ENCODE measurements at places on chromosomes 13 and 19.

GRCh38 chr19:16359964-16360363, 35.3 kb downstream of the KLF2 start:
- DNase-seq = no peak

DNA sequence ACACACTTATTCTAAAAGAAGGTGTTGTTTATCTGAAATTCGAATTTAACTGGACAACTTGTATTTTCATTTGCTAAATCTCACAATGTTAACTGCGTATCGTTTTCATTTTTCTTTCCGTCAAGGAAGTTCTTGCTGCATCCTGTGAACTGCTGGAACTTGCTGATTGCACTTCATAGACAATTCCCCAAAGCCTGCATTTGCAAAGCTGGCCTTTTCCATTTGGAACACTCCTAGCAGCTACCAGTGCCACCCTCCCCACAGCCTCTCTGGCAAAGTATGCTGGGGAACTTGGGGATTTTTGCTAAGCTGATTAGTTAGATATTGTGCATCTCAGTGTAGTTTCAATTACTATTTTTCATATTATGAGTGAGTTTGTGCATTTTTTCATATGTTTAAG, 20.4 kb upstream of the ARGLU1 start:
- no peak for DNase-seq

DNA sequence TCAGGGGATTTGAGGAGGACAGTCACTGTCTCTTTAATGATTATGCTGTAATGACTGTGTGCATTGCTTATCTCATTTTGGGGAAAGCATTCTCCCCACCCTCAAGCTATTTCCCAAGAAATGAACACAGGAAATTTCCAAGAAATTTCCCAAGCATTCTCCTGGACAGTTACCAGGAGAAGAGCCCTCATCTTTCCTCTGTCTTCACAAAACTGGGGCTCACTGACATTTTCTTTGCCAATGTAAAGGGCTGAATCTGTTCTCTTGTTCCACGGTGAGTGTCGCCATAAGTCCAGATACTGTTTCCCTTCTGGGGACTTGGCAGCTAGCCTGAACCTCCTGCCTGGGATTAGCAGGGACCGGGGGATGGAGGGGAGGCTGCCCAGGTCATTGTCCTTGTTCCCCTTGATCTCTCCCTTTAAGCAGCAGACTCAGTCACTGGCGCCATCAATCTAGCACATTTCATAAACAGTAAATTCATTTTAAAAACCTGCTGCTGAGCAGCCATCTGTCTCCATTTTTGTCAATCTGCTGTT, 172.8 kb downstream of the DNAJC15 start:
- peak; percentile 89 for DNase-seq

- no peak for DNase-seq
These were observed 36.3 kb upstream of the MLNR start for GRCh38 chr13:49183672-49184325.

DNA sequence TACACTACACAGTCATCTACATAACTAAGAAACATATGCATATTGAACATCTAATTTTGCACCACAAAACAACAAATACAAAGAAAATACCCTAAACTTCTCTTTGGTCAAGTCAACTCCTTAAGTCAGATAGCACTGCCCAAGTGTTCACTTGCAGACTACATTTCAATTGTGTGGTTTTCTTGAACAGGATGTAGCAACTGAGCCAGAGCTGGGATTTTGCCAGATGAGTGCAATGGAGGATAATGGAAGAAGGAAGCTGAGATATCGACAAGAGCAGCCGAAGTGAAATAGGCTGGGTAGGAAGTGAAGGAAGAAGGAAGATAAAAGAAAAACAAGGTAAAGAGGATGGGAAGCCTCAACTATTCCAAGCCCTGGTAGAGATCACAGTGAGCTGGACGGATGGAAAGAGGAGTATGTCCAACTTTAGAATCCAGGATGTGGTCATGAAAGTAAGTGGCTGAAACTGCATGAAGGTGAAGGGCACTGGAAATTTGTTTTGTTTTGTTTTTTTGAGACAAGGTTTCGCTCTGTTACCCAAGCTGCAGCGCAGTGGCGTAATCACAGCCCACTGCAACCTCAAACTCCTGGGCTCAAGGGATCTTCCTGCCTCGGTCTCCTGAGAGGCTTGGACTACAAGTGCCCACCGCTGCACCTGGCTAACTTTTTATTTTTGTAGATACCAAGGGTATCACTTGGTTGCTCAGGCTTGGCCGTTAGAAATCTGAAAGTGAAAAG, 15.0 kb downstream of the NUFIP1 start:
- DNase-seq = no peak

DNA sequence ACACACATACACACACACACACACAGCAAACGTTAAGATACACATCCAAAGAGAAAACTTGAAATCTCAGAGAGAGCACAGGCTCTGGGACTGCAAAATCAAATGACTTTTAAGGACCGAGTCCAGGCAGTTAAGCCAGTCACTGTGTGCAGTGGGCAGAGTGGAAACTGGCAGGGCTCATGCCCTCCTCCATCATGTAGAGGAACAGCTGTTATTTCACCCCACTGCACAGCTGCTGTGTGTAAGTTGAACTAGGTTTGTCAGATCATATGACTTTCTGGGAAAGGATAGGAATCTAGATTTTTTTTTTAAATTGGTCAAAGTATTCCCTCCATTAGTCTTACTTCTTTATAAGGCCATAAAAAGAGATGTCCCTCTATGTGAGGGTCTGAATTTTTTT, 1002.1 kb downstream of the UQCRFS1 start:
- DNase-seq = no peak

GRCh38 chr19:48861313-48861712, 7.1 kb downstream of the PLEKHA4 start:
- DNase-seq = no peak

- DNase-seq = no peak
These were observed 59.8 kb upstream of the RFC3 start for GRCh38 chr13:33758113-33758512.

DNA sequence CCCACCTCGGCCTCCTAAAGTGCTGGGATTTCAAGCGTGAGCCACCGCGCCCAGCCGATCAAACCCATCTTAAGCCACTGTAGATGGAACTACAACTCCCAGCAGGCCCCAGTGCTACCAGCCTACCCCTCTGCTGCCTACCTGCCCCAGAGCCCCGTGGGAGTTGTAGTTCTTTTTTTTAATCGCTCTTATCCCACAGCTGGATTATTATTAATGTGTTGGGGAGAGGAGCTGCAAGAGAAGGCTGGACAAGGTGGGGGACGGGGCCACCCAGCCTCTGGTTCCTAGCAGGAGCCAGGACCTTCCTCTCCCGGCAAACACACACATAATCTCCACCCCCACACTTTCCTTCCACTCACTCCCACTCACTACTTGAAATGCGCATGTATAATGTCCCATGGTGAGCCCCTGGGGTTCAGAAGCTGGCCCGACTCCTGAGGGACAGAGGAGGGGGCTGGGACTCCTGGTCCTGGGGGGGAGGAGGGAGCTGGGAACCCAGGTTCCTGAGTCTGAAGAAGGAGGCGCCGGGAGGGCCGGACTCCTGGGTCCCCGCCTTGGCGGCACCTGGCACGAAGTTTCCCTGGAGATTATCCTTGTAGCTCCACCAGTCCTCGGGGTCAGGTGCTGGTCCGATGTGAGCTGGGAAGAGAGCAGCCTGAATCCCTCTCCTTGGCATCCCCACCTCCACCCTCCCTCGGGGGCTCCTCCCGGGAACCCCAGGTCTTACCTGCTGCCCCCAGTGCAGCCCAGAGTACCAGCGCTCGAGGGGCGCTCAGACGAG, 958 bp downstream of the CA11 start:
- peak; percentile 81 for DNase-seq

GRCh38 chr13:69956349-69956748, 151.3 kb upstream of the ATXN8OS start:
- no peak for DNase-seq

GRCh38 chr19:808423-808775, 11.1 kb downstream of the PTBP1 start:
- DNase-seq = no peak

DNA sequence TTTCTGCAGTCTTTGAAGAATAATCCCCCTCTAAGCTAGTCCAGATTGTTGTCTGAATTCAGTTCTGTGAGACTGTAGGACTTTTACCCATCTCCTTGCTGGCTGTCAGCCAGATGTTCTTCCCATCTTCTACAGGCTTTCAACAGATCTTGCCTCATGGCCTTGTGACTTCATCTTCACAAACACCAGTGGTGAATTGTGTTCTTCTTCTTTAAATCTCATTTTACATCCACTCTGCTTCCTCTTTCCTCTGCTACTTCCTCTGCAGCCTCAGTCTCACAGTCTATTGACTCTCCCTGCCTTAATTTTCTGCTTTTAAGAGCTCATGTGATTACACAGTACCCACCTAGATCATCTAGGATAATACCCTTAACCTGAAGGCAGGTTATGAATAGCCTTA, 859.0 kb upstream of the SLITRK1 start:
- DNase-seq = no peak

DNA sequence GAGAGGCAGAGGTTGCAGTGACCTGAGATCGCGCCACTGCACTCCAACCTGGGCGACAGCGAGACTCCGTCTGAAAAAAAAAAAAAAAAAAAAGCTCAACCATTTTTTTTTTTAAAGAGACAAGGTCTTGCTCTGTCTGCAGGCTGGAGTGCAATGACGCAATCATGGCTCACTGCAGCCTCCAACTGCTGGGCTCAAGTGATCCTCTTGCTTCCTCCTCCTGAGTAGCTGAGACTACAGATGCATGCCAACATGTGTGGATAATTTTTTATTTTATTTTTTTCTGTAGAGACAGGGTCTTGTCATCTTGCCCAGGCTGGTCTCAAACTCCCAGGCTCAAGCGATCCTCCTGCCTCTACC, 10.3 kb downstream of the EHD2 start:
- DNase-seq = peak; percentile 13

- no peak for DNase-seq
These were observed 30.2 kb upstream of the TFDP1 start for GRCh38 chr13:113554333-113554700.

DNA sequence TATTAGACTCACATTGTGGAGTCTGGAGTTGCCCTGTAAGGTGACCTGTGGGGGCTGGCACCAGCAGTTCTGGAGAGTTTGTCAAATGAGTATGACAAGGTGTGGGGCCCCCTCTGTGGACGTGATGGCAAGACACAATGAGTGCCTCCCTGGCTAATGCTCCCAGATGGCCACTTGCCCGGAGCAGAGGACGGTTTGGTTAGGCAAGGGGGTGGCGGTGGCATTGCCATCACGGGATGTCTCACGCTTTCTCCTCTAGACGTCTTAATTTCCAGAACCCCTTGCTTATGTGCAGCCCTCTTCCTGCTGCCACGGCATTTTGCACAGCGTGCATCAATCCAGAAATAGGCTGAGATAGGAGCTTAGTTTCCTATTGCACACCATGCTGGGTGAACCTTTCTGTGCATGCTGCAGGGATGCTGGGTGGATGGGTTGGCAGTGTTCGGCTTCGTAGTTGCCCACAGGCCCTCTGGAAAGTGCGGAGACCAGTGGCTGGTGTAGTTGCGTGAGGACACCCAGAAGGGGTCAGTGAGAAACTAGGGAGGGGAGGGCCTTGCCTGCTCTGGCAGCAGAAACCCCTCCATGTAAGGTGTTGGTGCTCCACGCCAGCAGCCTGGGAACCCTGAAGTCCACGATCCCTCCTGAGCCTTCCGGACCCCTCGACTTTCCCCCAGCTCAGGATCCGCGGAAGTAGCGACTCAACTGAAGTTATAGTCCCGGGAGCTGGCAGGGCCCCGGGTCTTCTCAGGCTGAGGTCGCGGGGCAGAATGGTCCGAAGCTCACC, 18.1 kb upstream of the LRP3 start:
- DNase-seq = no peak

DNA sequence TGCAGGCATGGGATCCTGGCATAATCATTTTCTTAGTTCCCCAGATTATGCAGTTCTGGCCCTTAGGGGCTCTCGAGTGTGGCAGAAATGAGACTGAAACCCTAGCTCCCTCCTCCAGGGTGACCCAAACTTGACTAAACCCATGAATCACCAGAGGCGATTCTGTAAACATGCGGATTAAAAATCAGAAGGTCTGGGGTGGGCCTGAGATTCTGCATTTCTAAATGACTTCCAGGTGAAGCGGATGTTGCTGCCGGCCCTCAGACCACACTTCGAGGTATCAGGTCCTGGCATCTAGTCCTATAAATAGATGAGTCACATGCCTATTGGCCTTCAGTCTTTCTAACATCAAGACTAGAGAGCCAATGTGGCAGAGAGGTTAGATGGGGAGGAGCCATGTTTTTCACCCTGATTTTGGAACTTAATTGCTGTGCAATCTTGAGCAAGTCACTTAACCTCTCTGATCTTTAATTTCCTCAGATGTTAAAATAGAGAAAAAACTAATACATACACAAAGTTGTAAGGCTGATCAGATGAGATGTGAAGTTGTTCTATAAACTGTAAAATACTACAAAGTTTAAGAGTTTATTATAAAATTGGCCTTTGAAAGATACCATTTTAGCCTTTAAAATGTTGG, 431.2 kb downstream of the FOXO1 start:
- no peak for DNase-seq

DNA sequence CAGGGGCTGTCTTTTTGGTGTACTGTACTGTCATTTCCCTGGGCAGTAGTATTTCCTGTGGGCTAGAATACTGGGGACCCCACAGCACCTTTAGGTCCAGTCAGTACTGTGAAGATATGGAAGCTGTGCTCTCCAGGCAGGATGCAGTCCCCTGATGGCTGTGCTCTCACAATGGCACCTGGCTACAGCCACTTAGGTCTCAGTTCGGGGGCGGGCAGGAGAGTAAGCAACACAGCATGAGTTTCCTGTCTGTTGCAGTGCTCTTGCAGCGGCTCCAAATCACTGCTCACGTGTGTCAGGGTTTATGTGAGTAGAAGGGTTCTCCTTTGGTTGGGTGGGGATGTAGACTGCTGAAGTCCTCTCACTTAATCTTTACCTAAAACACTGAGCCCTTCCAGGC, 810.4 kb downstream of the DACH1 start:
- no peak for DNase-seq

DNA sequence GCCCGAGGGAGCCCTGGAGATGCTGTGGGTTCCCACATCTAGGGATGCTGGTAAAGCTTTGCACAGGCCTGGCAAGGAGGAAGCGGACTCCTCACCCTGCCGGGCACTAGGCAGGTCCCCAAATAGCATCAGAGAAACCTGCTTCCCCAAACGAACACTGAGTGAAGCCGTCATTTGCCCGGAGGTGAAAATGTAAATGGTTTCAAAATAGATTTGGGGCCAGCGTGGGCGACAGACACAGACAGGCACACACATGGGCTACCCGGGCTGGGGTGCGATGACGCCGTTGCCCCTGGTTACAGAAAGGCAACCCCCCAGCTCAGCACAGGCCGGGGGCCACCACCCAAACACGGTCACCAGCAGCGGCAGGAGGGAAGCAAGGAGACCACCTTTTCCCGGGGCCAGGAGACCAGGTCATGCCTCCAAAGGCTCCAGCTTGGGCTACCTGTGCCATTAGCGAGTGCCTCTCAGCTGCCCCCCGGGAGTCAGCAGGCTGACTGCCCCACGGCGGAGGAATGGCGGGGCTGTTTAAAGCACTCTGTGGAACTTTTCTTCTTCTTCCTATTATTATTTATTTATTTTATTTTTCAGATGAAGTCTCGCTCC, 47.5 kb upstream of the NDUFS7 start:
- no peak for DNase-seq

DNA sequence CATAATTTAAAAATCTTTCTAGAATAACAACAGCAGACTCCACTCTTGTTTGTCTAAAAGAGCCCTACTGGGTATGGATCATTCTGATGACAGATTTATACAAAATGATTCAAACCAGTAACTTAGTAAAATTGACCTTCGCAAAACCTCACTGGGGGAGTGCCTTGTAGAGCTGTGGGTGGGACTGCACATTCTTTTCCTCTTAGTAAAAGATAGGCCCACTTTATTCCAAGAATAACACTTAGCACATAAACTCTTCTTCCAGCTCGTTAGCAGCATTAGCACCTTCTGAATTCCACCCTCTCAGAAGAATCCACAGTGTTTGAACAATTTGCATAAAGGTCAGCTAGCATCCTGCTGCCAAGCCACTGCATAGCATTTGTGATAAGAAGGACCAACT, 106.8 kb downstream of the STOML3 start:
- DNase-seq = no peak
